ENCODE measurements at places on chromosomes 1 and 21.

GRCh38 chr21:42843056-42843455, 36.3 kb downstream of the WDR4 start:
- no peak for DNase-seq

DNA sequence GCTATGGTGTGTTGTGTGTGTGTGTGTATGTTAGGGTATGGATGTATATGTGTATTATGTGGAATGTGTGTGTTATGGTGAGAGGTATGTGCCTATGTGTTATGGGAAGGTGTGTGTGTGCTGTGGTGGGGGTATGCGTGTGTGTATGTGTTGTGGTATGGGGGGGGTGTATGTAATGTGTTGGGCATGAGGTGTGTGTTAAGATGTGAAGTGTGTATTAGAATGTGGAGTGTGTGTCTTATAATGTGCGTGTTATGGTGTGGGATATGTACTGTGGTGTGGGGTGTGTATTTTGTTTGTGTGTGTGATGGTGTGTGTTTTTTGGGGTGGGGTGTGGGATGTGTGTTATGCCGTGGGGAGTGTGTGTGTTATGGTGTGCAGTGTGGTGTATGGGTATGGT, 242.5 kb downstream of the RHOU start:
- no peak for DNase-seq

DNA sequence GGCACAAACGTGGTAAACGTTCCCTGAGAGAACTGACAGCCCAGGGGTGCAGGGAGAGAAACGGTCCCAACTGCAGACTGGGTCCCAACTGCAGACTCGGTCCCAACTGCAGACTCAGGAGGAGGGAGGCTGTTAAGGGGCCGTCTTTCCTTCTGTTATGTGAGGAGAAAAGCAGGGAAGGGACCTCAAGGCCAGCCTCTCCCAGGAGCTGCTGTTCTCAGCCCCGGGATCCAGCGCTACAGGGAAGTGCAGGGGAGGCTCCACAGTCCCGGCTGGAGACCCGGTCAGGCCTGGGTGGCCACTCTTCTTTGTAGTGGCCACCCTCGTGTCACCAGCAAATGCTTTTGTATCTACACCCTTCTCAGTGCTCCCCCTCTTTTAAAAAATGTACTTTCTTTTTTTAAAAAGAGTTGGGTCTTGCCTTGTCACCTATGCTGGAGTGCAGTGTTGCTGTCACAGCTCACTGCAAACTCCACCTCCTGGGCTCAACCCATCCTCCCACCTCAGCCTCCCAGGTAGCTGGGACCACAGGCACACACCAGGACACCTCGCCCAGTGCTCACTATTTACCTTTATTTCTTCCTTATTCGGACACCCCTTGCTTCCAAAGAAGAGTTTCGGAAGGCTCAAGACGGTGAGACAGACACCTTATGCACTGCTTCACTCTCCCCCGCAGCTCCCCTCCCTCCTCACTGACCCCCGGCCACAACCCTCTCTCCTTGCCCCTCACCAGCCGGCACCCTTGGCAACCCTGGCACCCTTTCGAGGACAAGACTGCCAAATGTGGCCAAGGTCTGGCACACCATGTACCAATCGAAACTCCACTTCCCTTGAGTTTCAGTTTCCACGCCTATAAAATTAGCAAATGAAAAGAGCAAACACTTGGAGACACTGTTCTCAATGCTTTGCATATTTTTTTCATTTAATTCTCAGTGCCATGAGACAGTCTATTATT, 21.8 kb downstream of the CAPN2 start:
- no peak for DNase-seq

DNA sequence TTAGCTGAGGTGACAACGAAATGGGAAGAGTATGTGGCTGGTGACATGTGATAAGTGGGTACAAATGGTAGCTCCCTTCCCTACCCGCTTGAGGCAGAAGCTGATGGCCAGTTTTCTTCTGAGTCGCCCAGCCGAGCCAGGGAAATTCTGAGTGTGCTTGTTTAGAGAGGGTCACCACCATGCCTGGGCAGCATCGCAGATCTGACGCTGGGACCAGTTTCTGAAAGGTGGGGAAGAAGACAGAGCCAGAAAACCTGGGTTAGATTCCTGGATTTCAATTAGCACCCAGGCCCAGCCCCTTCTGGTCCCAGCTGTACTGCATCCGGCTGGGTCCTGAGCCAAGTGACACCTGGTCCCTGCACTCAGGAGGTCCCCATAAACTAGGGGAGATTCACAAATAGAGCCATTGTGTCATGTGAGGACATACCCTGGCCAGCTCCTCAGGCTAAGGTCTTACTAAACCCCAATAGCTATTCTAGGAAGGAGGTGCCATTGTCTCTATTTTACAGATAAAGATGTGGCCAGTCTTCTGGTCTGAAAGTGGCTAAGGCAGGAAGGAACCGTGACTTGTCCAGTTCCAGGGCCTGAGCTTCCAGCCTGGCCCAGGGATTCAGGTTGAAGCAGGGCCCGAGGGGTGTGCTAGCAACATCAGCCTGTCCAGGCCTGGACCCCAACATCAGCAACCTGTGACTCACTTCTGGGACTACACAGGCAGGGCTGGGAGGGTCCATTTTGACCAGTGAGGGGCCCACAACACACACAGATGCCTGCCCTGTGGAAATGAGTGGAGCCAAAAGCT, 1.7 kb upstream of the TMEM61 start:
- no peak for DNase-seq

DNA sequence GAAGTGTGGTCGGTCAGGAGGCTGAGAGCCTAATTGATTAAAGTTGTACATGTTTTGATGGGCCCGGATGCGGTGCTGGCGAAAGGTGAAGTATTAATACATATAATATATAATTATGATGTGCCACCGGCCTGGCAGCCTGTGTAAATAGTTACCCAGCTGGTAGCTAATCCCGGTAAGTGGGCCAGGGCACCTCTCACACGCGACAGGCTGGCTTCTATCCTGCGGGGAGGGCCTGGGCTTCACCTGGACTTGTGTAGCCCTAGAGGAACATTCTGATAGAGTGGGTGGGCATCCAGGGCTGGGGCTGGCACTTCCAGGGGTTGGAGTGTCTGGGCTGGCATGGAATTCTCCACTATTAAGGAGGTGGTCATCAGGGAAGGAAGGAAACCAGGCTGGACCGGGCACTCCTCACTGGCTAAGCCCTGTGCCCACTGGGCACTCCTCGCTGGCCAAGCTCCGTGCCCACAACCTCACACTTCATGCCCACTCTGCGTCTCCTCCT, 48.3 kb downstream of the IGSF21 start:
- DNase-seq, result no peak

- no peak for DNase-seq
Measured at GRCh38 chr1:32404946-32405345, 10.7 kb upstream of the BSDC1 start.

- DNase-seq, result no peak
Measured at GRCh38 chr1:186409091-186409490, 33.5 kb downstream of the ODR4 start.

Data from CD4-positive, alpha-beta T cell treated with Interferon alpha-2 for 1 hour (primary cell).